ENCODE measurements at places on chromosomes 7 and 10.

- no peak for DNase-seq
These were observed 58.6 kb downstream of the PROSER2 start for GRCh38 chr10:11881477-11882417.

GRCh38 chr7:14389595-14389994 is 400.1 kb upstream of the ETV1 start:
- DNase-seq, result no peak

GRCh38 chr10:60406182-60406581 is 16.5 kb upstream of the ANK3 start:
- DNase-seq, result no peak

GRCh38 chr7:6438427-6438826 is 9.3 kb downstream of the DAGLB start:
- peak; percentile 50 for DNase-seq

DNA sequence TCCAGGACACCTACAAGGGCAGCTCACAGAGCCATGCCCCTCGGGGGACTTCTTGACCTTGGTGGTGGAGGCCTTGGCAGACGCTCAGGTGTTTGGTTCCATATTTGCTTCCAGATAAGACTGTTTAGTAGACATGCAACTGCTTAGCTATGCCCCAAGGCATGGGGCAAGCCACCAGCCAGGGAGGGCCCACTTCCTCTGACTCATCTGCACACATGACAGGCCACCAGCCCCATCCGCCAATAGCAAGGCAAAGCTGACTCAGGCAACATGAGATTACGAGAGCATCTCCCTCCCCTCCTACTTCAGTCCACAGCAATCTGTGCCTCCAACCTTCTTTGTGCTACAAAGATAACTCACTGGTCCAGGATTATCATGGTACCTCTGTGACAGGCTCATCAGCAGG is 54.9 kb downstream of the KCNMA1 start:
- DNase-seq, result peak; percentile 38

- peak; percentile 32 for DNase-seq
These were observed 217.8 kb upstream of the MKLN1 start for GRCh38 chr7:131109759-131110296.

- DNase-seq, result peak; percentile 88
These were observed 58.9 kb downstream of the SH2D4B start for GRCh38 chr10:80596391-80597257.

DNA sequence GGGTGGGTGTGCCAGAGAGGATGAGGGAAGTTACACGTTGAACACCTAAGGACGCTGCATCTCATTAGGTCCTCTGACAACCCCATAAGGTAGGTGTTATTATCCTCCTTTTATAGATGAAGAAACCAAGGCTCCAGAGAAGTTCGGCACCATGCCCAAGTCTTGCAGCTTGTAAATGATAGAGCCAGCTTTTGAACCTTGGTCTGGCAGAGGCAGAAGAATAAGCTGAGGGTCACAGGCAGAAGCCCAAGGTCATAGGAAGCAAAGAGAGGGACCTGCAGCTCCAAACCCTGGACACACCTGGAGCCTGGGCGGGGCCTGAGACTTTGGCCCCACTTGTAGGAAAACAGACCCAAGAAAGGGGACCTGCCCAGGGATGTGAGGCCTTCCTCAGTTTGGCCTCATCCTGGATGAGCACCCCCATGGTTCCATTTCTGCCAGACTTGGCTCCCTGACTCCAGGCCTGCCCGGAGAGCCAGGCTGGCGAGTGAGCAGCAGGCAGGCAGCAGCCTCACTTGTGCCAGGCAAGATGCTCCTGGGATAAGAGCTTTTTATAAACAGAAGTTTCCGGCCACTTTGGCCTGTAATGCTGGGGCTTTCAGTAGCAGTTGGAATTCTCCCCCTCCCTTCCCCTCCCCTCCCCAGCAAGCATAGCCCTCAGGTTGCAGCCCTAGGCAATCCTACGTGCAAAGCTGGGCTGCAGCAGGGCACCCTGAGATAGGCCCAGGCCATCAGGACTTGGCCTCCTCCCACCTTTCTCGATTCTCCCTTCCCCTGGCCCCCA is 2.4 kb downstream of the KCNH2 start:
- DNase-seq, result no peak

DNA sequence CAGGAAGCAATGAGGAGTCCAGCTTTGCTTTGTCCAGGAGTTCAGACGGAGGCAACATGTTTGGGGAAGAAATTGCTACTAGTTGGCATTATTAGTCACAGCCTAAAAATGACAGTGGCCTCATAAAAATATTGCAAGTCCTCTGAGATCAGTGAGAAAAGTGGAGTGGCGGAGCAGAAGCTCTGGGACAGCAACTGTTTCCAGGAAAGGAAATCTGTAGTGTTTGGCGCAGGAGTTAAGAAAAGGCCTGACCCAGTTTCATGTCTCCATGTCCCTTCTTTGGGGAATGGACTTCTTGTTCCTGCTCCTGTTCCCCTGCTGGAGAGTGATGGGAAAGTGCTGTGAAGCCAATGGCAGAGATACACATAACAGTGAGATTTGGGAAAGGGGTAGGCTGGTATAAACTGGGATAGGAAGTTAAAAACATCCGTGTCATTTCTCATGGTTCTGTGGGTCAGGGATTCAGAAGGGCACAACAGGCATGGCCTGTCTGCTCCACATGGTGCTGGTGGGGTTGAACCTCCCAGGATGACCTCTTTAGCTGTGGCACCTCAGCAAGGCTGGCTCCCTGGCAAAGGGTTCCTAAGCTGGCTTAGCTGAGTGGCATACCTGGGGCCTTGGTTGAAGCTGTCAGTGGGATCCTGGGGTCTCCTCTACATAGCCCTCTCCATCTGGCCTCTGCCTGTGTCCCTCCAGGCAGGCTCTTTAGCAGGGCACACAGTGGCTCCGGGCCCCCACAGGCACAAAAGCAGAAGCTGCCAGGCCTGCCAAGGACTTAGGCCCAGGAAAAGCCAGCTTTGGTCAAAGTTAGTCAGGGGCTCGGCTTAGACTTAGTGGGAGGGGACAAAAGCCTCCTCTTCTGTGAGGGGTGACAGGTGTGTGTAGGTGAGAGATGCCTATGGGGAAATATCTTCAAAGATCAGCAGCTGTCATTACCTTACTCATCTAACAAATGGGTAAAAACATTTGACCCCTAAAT is 77.7 kb downstream of the WDFY4 start:
- no peak for DNase-seq

DNA sequence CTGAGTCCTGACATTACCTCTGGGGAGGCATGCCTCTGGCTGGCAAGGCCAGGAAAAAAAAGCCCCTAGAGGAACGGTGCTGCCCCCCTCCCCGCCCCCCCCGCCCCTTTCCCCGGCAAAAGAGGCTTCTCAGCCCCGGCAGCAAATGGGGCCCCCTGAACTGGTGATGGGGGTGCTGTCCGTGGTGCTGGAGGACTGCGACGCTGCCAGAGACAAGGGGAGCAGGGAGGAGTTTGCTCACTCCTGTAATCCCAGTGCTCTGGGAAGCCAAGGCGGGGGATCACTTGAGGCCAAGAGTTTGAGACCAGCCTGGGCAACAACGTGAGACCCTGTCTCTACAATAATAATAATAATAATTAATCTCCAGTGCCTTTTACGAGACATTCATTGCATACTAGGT is 23.7 kb downstream of the SRRM3 start:
- DNase-seq, result peak; percentile 37

DNA sequence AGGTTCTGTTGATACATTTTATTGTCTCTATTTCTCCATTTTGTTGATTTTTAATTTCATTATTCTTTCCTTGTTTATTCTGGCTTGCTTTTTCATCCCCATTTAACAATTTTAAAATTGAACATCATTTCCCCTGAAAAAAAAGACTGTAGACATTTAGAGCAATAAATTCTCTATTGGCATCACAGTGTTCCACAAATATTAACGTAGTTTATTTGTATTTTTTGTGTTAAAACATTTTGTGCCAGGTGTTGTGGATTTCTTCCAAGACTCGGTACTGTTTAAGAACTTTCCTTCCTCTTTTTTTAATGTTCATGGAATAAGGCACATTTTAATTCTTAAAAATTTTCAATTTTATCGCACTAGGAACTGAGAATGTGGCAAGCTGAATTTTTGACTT is 156.1 kb upstream of the NPY start:
- no peak for DNase-seq

- DNase-seq, result peak; percentile 97
These were observed 16.0 kb upstream of the SLC29A3 start for GRCh38 chr10:71302874-71303568.

DNA sequence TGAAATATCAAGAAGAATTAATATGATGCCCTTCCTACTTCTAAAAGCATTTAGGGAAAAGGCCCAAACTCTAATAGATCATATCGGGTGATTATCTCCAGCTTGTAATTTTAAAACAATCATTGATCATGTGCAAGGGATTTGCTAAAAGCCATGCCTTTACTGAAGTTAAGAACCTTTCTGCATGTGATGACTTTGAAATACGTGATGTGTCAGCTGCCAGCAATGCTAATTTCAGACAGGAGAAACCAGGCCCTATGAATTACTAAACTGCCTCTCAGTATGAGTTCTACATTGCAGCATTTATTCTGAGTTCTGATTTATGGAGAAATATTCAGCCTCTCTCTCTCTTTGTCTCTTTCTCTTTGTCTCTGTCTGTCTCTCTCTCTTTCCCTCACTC is 203.6 kb upstream of the AKR1E2 start:
- DNase-seq, result no peak

DNA sequence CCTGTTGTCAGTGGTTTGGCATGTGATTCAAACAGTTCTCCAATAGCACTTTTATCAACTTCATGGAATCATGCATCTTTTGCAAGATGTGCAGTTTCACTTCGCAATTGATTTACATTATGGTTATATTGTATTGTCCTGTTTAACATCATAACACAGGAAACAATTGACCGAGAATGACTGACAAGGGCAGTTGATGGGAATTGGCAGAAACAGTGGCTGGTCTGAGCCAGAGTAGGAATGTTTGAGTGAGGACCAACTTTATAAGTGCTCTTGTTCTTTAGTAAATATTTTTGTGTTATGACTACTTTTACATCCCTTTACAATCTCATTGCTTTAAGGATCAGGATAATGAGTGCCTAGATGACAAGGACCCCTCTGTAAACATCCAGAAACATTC is 2.2 kb downstream of the KLHL7 start:
- no peak for DNase-seq

- no peak for DNase-seq
These were observed 142.6 kb downstream of the RNLS start for GRCh38 chr10:88440541-88440940.

DNA sequence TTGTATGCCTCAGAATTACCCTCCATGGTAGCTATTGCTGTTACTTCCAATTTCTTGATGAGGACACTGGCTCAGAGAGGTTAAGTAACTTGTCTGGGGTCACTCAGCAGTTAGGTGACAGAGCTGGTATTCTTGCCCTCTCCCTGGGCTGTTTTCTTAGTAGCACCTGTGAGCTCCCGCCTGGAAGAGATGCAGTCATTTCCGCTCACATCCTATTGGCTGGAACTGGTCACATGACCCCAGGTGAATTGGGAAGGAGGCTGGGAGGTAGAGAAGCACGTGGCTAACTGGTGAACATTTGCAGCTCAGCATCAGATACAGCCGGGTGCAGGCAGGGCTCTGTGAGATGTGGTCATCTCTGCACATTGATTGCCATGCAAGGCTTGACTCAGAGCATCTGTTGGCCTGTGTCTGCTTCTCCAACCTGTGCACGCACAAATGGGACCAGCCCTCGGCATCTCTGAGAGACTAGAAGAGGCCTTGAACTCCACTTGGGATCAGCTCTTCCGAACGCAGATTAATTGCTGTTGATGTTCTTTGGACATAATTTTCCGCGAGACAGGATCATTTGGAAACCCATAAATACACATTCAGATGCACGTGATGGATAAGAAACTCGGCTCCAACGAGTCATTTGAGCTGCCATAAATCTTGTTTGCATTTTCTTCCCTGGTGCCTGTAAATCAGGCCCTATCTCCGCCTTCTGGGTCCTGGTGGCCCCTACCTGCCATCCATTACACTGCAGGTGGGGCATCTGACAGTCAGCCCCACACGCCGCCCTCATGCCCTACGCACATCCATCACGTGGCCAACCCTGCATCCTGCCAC is 42.8 kb downstream of the MYL10 start:
- no peak for DNase-seq

DNA sequence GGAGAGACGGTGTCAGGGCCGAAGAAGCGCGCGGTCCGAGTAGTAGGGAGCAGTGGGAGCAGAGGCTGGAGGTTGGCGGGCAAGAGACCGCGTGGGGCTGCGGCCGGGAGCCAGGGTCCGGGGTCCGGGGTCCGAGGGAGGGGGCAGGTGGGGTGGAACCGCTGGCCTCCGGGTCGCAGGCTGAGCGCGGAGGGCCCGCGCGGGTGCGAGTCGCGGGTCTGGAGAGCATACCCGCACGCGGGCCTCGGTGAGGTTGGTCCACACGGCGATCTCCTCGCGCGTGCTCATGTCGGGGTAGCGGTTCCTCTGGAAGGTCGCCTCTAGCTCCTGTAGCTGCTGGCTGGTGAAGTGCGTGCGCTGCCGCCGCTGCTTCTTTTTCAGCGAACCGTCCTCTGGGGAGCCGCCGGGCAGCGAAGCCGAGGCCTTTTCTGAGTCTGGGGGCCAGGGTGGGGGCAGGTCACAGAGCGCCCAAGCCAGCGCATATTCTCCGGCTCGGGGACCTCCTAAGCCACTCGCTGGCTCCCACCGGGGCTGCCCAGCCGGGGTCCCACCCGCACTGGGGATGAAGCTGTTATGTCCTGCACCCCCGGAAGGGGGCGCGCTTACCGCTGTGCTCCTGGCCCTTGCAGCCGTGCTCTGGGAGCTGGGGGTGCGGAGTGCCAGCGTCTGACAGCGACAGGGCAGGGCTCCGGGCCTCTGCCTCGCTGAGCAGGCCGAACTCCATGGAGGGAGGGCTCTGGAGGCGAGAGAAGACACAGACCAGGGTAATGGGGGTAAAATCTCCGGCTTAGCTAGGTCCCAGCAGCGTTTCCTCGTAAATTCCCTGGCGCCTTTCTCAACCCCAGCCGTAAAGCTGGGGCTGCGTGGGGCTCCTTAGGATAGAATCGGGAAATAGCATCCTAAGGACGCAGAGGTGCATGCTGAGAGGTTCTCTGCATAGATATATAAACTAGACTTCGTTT is 5.5 kb downstream of the ELOVL3 start:
- DNase-seq, result peak; percentile 84

- DNase-seq, result peak; percentile 58
These were observed 12.7 kb downstream of the HHEX start for GRCh38 chr10:92702301-92702916.

DNA sequence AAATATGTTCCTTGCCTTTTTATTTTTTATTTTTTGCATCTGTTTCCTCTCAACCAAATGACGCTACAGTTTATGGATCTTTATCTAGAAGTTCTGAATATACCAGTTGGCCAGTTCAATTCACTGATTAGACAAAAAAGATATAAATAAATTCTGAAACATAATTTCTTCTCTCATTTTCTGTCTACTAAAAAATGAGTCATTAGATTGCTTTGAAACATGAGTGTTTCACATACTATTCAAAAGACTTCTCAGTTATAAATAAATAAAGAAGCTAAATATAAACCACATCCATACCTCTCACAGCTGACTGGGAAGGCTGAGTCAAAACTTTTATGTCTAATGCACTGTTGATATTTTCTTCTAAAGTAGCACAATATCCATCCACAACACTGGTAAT is 97.6 kb upstream of the GPR22 start:
- no peak for DNase-seq

GRCh38 chr10:102633287-102633686 is 11.0 kb upstream of the TRIM8 start:
- DNase-seq, result peak; percentile 99

- DNase-seq, result no peak
These were observed 657.6 kb downstream of the LRMDA start for GRCh38 chr10:76088980-76089379.

GRCh38 chr7:103127006-103127405 is 21.9 kb downstream of the NAPEPLD start:
- DNase-seq, result no peak
